ENCODE measurements at places on chromosomes 11 and 22.

GRCh38 chr22:46078241-46079092 is 71.9 kb upstream of the PPARA start:
- peak; percentile 71 for DNase-seq

GRCh38 chr11:106397787-106398501 is 320.5 kb downstream of the AASDHPPT start:
- DNase-seq: no peak

- DNase-seq: no peak
These were observed 559.7 kb downstream of the BRD1 start for GRCh38 chr22:49267996-49268395.

- DNase-seq: no peak
These were observed 7.8 kb downstream of the PHOX2A start for GRCh38 chr11:72236083-72236697.

GRCh38 chr11:73862986-73863385 is 13.7 kb downstream of the COA4 start:
- no peak for DNase-seq

- DNase-seq: no peak
These were observed 51.3 kb upstream of the TOP3B start for GRCh38 chr22:22033803-22034468.

DNA sequence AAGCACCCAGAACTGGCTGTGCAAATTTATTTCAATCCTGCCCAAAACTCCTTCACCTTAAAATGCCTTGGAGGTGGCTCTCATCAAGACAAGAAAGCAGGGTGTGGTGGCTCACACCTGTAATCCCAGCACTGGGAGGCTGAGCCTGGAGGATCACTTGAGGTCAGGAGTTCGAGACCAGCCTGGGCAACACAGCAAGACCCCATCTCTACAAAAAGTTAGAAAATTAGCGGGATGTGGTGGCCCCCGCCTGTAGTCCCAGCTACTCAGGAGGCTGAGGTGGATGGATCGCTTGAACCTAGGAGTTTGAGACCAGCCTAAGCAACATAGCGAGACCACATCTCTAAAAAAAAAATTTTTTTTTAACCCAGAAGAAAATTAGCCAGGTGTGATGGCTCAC is 689 bp upstream of the RAB39A start:
- no peak for DNase-seq

DNA sequence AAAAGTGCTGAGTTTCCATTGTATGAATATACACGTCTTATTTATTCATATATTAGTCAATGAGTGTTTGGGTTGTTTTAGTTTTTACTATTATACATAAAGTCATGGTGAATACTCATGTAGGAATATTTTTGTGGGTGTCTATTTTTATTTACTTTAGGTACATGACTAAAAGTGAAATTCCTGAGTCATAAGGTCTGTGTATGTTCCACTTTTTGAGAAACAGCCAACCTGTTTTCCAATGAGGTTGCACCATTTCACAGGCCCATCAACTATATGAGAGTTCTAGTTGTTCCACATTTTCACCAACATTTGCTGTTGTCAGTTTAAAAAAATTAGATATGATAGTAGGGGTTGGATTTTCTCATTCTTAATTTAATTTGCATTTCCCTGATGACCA is 6.6 kb upstream of the OR6X1 start:
- DNase-seq: no peak

GRCh38 chr22:49524362-49524761 is 303.3 kb downstream of the BRD1 start:
- DNase-seq: no peak

DNA sequence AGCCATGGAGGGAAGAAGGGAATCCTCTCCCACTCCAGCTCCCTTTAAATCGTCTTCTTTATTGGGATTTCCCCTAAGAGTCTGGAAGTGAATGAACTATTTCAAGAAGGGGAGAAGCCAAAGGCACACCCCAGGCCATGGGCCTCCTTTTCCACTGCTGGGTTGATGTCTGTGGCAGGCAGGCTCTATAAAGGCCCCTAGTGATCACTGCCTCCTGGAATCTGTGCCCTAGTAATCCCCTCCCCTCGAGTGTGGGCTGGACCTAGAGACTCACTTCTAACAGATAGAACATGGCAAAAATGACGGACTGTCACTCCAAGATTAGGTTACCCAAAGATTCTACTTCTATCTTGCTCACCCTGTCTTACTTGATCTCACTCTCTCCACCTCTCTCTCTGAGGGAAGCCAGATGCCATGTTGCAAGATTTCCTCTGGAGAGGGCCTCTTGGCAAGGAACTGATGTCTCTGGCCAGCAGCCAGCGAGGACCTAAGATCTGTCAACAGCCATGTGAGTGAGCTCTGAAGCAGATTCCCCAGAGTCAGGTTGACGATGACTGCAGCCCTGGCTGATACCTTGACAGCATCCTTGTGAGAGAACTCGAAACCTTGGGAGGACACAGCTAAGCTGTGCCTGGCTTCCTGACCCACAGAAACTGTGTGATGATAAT is 444.8 kb downstream of the SOX6 start:
- no peak for DNase-seq

DNA sequence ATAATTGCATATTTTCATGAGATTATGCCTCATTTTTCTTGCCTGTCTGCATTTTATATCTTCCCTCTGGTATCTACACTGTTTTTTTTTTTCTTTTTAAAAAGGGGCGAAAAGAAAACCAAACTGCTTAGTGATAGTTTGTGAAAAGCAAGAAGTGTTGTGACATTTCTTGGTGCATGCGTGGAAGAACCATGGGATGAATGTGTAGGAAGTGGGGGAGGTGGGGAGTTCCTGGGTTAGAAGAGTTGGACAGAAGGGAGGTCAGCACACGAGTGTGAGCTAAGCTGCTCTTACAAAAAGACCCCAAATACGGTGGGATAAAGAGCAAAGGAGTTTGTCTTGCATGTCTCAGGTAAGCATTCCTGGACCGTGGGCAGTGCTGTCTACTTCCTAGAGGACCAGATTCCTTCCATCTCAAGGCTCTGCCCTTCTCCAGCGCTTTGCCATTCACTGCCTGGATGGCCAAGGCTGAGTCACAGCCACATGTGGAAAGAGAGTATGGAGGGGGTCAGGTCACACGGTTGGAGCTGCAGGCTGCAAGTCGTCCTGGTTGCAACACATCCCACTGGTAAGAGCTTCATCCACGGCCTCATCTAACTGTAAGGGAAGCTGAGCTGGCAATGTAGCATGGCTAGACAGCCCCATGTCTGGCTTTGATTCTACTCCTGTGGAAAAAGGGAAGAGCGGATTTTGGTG is 300.6 kb downstream of the DDX10 start:
- DNase-seq: no peak

GRCh38 chr11:2825261-2825888 is 60.2 kb downstream of the CDKN1C start:
- DNase-seq: no peak

- no peak for DNase-seq
These were observed 139.2 kb downstream of the WNT11 start for GRCh38 chr11:76067099-76067498.

DNA sequence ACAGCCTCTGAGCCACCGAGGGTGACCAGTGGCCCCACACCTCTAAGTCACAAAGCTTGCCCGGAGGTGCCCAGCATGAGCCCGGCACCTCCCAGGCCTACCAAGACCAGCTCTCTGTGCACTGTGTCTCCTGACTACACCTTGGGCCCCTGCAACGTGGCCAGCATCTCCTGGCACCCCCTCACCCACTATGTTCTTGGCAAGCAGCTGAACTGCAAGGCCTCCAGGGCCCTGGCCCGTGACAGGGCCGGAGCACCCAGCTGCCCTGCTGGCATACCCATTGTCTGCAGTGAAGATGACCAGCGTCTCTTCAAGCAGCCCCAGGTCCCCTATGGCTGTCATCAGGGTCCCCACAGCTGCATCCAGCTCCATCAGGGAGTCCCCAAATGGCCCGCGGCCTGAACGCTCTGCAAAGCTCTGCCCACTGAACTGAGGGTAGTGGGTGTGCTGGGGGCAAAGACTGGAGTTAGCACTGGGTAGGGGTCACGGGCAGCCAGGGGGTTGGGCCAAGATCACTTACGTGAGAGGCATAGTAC is 1.6 kb downstream of the ARSA start:
- no peak for DNase-seq

DNA sequence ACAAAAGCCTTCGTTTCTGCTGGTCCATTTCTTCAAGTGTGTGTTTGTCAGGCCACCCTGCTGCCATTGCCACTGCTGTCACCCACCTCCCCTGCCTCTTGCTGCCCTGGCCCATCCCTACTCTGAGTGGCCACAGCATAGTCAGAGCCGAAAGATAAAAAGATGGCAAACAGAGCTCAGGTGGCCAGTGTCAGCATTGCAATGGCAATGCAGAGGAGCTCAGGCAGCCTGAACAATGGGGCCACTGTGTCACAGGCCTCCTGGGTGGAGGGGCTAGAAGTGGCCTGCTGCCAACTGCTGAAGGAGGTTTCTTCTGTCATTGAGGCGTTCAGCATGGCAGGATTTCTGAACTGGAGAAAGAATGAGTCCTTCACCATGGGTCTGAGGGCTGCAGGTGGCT is 137.1 kb downstream of the CSNK2A3 start:
- no peak for DNase-seq

- DNase-seq: no peak
These were observed 7.4 kb downstream of the CCDC34 start for GRCh38 chr11:27355575-27356104.

DNA sequence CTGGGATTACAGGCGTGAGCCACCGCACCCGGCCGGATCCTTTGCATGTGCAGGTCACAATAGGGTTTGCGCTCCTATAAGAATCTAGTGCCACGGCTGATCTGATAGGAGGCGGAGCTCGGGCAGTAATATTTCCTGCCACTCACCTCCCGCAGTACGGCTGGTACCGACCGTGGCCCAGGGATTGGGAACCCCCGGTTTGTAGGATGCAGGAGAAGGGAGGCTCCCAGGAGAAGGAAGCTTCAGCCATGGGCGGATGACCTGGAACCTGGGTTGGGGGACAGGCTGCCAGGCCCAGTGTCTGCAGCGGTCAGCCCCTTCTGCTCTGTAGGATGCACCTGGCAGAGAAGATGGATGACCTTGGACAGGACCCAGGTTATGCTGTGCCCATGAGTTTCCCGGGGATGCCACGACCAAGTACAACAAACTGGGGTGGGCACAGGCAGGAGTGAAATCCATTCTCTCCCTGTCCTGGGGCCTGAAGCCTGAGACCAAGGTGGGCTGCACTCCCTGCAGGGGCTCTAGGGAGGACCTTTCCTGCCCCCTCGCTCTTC is 818.9 kb downstream of the BRD1 start:
- no peak for DNase-seq

DNA sequence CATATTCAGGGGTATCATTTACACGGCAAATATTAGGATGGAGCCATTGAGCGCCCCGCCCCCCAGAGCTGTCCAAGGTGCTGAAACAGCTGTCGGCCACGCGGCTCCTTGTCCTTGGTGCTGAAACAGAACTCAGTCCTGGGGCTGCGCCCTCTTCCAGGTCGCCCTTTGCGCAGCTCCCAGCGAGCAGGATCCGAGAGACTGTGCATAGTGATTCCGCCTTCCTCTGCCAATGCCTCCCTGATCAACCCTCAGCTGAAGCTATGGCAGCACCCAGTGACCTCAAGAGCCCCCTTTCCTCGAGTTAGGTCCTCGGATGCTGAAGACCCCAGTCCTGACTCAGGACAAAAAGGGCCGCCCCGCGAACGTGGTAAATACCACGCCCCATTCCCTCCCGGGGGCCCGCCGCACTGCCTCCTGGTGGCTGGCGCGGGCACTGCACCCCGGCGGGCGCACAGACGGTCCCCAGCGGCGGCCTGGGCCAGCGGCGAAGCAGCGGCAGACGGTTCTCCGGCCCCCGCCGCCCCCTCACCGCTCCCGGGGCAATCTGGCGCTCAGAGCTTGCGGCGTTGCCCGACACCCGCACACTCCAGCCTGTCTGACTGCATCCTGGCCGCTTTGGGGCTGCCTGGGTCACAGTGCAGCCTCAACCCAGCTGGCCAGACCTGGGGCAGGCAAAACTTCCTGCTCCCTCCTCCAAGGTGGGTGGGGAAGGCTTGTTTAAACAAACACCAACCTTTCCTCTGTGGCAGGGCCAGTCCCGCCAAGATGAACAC is 13.4 kb downstream of the SYT7 start:
- no peak for DNase-seq

DNA sequence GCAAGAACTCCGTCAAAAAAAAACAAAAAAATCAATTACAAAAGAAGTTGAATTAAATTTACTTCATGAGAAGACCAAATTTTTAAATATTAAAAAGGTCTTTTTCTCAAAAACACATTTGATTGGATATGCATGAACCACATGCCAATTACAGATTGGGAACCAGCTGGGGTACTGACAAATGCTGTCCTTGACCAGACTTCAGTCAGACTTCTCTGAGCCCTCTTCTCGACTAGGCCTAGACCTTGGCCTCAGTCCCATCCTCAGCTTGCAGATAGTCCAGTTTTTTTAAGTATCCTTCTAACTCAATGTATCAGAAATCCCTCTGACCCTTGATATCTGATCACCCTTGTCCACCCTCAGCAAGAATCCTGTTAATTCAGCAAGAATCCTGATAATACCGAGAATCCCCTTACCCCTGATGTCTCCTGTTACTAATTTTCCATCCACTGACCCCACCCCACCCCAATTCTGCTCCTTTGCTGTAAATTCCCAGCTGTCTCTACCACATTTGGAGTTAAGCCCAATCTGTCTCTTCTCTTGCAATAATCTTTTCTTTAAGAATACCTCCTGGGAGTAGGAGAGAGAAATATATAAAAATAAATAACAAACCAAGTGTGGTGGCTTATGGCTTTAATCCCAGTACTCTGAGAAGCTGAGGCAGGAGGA is 30.9 kb downstream of the OR4D9 start:
- DNase-seq: no peak

DNA sequence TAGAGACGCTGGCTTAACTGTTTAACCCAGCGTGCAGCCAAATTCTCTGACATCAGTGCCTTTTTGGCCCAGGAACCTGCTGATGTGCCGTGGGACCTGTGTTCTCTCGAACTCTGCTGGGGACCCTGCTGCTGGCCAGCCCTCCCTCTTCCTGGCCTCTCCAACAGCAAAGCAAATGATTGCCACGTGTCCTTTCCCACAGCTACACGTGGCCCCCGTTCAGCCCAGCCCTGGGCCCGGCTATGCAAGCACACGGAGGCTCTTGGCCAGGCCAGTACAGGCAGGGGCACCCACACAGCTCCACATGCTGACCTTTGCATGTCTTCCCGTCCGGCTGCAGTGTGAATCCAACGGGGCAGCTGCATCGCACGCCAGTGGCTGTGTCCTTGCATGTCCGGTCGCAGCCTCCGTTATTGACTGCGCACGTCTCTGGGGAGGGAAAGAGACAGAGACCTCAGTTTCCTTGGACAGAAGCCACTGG is 51.6 kb upstream of the TTLL12 start:
- no peak for DNase-seq

DNA sequence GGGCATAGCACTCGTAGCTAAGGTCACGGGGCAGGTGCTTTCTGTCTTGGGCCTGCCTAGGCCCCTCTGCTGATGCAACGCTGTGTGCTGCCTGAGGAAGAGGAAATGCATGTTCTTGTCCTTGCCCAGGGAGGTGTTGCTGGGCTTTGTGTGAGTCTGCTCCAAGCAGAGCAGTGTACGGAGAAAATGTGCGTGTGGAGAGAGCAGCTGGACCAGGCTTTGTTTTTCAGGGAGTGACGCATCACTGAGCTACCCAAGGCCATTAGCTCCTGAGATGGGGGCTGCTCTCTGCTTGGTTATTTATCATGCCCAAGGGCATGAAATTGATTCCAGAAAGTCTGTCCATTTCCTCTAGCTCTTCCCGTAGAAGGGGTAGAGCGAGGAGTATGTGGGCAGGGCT is 82.9 kb upstream of the THY1 start:
- DNase-seq: no peak
